ENCODE measurements at places on chromosomes 7 and 10. TPM values are rescaled to one million over a fixed set of nuclear protein-coding genes. Genes with fewer than 3 reads are reported as not detected.

Gene SPOCK2
- total RNA-seq: 0.27 TPM

Gene FAM25G
- not detected for total RNA-seq

Gene PWWP2B
- 10.5 TPM for total RNA-seq

Gene NUPR2
- total RNA-seq: not detected

Gene TMEM213
- not detected for total RNA-seq

Data from foreskin keratinocyte (primary cell).